Central memory CD8-positive, alpha-beta T cell (primary cell): ENCODE measurements at places on chromosomes 2 and 18.

- no peak overlapping the region for H3K27ac ChIP-seq
- no peaks in the 10 kb centered on the region for H3K36me3 ChIP-seq
- no peak for DNase-seq
- H3K4me1 ChIP-seq = no peaks in the 10 kb centered on the region
- no peak overlapping the region for H3K4me3 ChIP-seq
Observed at GRCh38 chr18:27772081-27772480, 404.8 kb downstream of the CDH2 start.

DNA sequence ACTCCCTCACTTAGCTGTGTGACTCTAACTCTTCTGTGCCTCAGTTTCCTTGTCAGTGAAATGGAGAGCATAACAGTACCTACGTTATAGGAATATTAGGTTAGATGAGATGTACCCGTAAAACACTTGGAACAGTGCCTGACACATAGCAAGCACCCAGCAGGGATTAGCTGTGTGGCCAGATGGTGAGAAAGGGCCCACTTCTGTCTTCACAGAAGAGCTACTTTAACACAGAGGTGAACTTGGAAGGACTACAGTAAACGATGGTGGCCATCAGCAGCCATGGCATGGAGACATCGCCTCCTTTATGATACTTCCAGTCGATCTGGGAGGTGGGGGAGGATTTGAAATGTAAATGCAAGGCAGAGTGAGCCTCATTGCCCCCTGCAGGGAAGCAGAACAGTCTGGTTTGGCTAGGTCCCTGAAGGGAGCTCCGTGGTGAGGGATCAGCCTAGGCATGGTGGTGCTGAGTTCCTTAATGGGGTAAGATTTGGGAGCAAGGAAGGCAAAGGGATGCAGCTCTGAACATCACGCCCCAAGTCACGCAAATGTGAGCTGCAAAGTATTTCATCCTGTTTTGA is 101.7 kb upstream of the ALPP start:
- H3K36me3 ChIP-seq = peaks cover 4% of the 10 kb centered on the region
- peaks cover 6% of the 10 kb centered on the region for H3K4me1 ChIP-seq
- DNase-seq = no peak
- no peak overlapping the region for H3K4me3 ChIP-seq
- H3K27ac ChIP-seq = no peak overlapping the region

GRCh38 chr18:30280186-30280585 is 762.4 kb downstream of the DSC3 start:
- H3K36me3 ChIP-seq = no peaks in the 10 kb centered on the region
- no peak overlapping the region for H3K27ac ChIP-seq
- no peaks in the 10 kb centered on the region for H3K4me1 ChIP-seq
- no peak for DNase-seq

GRCh38 chr2:70961648-70961994 is 16.8 kb upstream of the ANKRD53 start:
- no peak for DNase-seq
- H3K36me3 ChIP-seq = peaks cover 2% of the 10 kb centered on the region
- no peak overlapping the region for H3K27ac ChIP-seq
- H3K4me3 ChIP-seq = no peak overlapping the region
- H3K4me1 ChIP-seq = peaks cover 20% of the 10 kb centered on the region

GRCh38 chr2:144366825-144367429 is 153.0 kb downstream of the ZEB2 start:
- H3K27me3 ChIP-seq = no peaks in the 10 kb centered on the region
- peaks cover 12% of the 10 kb centered on the region for H3K4me1 ChIP-seq
- H3K4me3 ChIP-seq = no peak overlapping the region
- no peak for DNase-seq
